ENCODE measurements at places on chromosomes 16 and 17.

- DNase-seq = no peak
These were observed 40.2 kb downstream of the CPPED1 start for GRCh38 chr16:12763517-12763916.

- DNase-seq = no peak
These were observed 4.1 kb downstream of the PRCD start for GRCh38 chr17:76543826-76544545.

- no peak for DNase-seq
These were observed 1.7 kb upstream of the MMP25 start for GRCh38 chr16:3044708-3045107.

GRCh38 chr16:79392081-79392480, 208.5 kb downstream of the MAF start:
- DNase-seq = no peak

GRCh38 chr16:48317614-48318315, 67.4 kb downstream of the SIAH1 start:
- DNase-seq = no peak

GRCh38 chr16:4290236-4290830, 17.5 kb upstream of the TFAP4 start:
- no peak for DNase-seq

- DNase-seq = no peak
These were observed 8.9 kb upstream of the HDAC5 start for GRCh38 chr17:44132275-44132821.

DNA sequence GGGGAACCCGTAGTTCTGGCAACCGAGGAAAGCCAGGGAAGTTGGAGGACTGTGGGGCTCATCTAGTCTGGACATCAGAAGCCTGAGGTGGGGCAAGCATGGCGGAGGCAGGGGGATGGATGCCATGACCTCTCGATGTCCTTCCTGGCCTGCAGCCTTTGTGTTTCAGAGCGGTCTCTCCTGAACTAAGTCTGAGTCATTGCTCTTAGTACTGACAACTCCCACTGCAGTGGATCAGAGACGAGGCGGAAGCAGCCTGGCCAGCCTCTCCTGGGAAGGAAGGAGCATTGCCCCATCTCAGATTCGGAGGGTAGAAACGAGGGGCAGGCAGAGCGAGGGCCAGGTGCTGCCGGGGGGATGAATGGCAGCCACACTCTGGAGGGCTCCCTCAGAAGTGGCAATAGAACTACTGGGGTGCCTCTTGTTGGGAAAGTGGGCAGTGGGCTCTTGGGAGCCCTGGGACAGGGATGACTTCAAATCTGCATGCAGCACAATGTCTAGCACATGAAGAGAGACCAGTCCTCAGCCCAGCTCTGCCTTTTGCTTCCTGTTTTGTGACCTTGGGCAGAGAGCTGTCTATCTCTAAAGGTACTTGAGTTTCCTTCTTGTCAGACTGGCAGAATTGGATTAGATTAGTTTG, 3.6 kb upstream of the STAC2 start:
- no peak for DNase-seq

- no peak for DNase-seq
These were observed 5.1 kb downstream of the CFAP20 start for GRCh38 chr16:58123896-58124600.

- DNase-seq = no peak
These were observed 28.2 kb downstream of the ZFHX3 start for GRCh38 chr16:73019457-73020362.

All from progenitor cell of endocrine pancreas (in vitro differentiated cells).